H9 (cell line): ENCODE measurements at places on chromosomes 7 and 10.

DNA sequence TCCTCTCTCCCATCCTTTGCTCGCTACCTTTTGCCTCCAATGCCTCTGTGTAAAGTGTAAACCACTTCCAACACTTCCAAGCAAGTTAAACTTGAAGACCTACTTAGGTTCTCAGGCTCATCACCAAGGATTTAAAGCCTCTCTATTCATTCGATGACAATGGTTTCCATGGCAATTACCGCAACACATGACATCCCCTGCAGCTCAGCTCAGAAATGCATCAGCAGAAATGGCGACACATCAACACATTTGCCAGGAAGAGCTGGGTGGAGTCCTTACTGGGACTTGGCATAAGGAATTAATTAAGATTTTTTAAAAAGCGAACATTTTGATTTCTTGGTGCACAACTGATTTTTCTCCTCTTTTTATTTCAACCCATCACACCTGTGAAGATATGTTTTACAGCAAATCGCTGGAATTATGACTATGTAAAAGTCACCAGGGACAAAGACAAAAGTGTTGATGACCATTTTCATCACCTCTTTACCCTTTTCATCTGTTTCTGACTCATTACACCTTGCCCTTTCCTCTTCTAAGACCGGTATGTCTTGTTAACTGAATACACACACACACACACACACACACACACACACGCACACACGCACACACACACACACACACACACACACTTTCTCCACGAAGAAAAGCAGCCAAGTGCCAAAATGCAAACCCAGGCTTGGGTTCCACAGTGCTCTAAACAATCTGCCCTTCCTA is 453.4 kb upstream of the CELF2 start:
- DNase-seq: no peak

GRCh38 chr10:100888957-100889356 is 23.8 kb upstream of the SLF2 start:
- peak; percentile 11 for DNase-seq

GRCh38 chr10:56383806-56384205 is 22.7 kb upstream of the ZWINT start:
- no peak for DNase-seq

GRCh38 chr10:59513558-59513957 is 151.2 kb upstream of the FAM13C start:
- no peak for DNase-seq

DNA sequence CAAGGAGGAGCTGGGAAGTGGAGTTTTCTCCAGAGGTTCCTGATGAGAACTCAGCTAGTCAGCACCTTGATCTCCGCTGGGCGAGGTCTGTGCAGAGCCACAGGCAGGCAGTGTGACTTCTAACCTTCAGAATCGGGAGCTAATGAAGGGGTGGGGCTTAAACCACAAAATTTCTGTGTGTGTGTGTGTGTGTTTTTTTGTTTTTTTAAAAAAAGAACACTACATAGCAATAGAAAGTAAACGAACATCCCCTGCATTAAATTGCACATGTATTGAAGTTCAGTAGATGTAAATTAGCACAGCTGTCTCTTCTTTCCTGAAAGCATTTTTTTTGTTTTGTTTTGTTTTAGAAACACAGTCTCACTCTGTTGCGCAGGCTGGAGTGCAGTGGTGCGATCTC is 46.2 kb downstream of the RBM17 start:
- DNase-seq: no peak

GRCh38 chr7:49483142-49483541 is 290.3 kb upstream of the VWC2 start:
- DNase-seq: no peak

DNA sequence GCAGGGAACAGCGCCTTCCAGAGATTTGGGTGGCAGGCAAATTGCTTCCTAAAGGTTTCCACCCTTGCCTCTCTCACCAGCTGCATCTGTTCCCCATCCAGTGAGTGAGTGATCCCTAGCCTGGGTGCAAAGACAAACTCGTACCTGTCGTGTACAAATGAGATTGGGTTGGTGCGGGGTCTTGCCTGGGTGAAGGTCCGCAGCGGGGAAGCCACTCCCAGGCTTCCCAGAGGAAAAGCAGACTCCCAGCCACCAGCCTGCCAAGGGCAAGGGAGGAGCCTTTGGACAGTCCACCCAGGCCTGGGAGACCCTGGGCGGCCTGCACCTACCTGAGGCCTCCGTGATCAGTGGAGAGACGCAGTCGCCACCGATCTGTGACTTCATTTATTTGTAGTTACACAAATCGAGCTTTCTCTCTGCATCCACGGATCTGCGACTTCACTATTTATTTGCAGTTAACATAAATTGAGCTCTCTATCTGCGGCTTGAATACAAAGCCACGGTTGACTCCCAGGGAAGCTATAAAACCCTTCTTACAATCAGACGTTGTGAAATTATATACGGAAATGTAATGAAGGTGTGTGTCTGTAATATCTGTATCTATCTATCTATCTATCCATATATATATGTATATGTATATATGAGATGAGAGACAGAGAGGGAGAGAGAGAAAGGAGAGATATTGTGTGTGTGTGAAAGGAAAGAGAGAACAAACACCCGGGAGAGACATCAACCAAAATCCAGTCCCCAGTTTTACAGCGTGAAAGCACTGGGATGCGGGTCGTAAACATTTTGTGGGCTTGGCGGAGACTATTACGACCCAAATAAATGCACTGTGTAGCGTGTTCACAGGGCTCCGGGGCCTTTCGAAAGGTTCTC is 3.0 kb upstream of the HOXA7 start:
- peak; percentile 25 for DNase-seq

DNA sequence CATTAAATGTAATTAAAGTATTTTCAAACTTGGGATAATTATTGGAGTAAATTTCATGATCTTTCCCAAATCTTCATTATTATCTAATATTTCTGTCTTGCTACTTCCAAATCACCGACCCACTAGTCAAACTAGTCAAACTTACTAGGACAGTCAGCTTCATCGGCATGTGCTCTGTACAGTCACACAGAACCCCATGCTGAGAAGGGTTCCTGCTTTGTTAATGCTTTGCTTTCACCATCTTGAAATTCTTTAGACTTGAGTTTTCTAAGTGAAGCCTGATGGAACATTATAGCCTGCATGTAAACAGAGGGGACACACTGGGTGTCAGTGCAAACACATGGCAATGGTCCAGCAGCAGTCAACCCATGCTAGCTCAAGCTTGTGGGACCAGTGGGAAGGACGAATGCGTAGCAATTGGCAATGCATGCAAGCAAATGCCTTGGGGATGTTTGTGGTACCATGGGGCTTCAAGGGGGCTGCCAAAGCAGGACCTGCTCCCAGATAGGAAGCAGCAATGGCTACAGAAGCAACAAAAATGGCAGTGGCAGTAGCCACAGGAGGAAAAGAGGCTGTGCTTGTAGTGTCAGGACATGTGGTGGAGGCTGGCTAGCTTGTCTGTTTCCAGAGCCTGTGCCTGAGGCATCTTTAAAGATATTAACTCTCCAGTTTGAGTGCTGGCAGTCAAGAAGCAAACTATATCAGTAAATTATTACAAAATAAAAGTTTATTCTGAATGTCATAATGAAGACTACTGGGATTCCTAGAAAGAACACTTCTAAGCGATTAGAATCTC is 441.1 kb upstream of the SEMA3D start:
- DNase-seq: no peak

DNA sequence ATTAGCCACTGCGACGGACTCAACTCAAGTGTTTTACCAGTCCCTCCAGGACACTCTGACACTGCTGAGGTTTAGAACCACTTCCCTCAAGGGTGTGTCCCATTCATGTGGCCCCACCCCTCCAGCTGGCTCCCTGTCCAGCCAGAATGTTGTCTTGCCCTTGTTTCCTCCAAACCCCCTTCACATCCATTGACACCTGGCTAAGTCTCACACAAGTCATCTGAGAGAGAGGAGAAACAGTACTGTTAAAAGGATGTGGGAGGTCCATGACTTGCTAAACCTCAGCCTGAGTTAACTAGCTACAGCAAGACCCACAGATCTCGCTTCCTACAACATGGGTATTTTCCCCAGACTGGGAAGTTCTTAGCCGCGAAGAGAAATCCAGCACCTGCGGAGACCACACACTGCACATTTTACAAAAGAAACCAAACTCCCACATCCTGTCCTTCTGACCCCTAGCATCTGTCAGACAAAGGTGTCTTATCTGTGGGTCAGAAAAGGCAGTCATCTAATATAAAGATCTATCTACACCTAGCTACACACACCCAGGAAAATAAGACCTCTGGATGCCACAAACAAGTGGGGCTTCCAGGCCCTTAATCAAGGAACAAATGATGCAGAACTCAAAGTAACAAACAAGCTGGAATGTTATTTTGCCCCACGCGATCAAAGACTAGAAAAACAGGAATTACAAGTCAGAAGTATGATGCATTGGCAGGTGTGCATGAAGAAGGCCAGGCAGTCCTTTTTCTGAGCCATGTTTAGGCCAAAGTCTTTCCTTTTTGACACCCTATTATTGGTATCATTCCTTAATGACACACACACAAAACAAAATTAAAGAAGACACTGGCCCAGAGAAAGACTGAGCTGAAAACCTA is 13.9 kb downstream of the OSBPL3 start:
- DNase-seq: peak; percentile 28

- no peak for DNase-seq
These were observed 32.9 kb downstream of the ZCCHC24 start for GRCh38 chr10:79412516-79412915.

DNA sequence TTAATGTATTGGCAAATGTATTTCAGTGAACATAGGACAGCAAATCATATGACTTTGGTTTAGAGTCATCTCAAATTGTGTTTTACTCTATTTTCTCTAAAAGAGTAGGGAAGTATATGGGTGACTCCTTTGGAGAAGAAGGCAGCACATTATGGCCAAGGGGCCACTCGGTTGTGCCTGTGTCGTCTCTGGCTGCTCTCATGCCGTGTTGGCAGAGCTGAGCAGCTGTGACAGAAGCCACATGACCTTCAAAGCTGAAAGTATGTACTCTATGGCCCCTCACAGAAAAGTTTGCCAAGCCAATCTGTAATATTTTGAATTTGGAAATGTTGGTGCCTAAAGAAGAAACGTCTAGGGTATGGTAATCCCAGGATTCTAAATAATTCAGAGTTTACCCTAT is 47.5 kb downstream of the TASOR2 start:
- DNase-seq: no peak

- no peak for DNase-seq
These were observed 219.3 kb downstream of the GATA3 start for GRCh38 chr10:8273749-8274148.

GRCh38 chr10:580778-581177 is 108.7 kb downstream of the DIP2C start:
- DNase-seq: no peak

DNA sequence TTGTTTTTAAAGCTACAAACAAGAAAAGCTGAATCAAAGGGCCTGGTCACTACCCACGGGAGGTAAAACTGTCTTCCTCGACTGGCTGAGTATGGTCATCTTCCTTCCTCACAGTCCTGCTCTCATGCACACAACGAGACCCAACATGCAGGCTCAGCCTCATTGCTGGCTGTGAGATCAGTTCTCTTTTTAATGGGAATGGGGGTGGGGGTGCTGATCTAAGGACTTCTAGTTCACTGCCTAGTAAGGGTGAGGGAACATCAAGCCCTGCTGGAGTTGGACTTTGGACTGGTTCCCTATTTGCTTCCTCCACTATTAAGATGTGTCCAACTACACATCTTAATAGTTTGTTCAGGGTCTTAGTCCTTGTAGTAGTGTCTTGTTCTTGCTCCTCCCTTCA is 48.2 kb downstream of the ABCB4 start:
- DNase-seq: no peak

DNA sequence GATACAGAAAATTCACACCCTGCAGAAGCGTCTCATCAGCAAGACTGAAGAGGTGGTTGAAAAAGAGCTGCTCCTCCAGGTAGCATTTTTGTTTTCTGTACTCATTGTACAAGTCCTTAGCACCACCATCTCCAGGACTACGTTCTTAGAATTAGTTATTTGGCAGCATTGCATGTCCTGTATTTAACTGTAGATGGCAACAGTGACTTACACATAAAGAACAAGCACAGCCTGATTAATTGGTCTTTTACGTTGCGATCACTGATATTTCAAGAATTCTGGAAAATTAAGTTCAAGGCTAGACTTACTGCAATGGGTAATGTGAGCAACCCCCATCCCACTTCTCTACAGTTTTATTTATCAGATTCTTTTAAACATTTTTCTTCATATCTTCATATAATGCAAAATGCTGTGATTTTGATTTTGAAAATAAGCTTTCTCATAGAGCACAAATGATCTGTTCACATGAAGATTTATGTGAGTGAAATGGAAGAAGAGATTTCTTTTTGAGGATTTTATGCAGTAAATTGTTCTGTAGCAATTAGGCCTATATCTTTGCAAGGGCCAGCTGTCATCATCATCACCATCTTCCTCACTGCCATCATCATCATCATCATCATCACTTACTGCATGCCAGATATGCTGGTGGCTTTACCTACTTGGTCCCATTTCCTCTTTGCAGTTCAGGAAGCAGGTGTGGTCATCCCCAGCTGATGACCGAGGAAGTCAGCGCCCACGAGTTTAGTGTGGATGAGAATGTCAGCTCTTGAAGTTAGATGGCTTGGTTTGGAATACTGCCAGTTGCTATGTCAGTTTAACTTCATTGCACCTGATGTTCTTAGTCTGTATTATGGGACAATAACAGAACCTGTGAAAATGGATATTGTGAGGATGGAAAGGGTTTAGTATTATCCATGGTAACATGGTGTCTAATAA is 53.4 kb downstream of the CFAP58 start:
- no peak for DNase-seq

- no peak for DNase-seq
These were observed 273.5 kb downstream of the KLF6 start for GRCh38 chr10:3511483-3511882.

DNA sequence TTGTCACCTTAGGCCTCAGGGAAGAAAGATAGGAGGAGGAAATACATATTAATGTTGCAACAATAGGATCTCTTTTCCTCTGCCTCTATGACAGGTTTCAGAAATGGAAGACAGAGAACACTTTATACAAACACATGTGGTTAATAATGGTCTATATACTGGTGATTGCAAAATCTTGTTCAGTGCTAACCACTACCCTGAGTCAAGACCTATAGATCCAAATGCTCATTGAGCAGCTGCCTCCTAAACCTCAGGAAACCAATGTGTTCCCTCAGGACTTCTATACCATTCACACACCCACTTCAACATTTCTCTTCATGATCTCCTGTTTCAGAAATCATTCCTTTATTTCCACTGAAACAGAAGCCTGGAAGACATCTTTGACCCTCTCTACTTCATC is 32.5 kb upstream of the VWDE start:
- no peak for DNase-seq
